Activated CD8-positive, alpha-beta T cell treated with anti-CD3 and anti-CD28 coated beads for 36 hours (primary cell): ENCODE measurements at places on chromosomes 11 and 22. TPM values are rescaled to one million over a fixed set of nuclear protein-coding genes. Genes with fewer than 3 reads are reported as not detected.

DNA sequence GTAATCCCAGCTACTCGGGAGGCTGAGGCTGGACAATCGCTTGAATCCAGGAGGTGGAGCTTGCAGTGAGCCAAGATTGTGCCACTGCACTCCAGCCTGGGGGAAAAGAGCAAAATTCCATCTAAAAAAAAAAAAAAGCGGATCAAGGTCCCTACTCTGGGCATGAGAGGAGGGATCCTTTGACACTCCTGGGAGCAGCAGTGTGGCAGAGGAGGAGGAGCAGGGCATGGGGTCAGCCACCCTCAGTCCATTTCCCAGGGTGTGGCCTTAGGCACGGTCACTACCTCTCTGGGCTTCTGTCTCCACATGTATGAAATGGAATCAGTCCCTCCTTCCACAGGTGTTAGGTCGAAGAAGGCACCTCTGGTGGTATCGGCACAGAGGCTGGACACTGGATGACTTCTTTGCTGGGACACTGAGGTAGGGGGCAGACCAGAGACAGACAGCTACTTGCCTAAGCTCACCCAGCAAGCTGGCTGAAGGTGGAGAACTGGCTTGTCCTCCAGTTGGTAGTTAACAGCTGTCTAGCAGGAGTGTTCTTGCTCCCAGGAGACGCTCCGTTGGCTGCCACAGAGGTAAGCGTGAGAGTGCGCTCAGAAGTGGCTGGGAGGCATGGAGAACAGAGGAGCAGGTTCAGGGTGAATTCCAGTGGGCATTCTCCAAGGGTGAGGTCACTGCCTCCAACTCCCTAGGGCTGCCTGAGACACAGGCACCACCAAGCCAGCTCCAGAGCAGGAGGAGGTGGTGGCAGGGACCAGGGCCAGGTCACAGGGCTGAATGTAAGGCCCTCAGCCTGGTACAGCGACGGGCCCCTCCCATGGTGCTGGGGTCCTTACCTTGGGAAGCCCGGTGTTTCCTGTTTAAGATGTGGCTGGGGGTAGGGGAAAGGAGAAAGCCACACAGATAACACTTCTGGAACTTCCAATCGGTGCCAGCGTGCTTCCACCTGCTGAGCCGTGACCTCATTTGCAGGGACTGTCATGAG lies 19.5 kb downstream of the TXN2 start:
- no peak overlapping the region for H3K27ac ChIP-seq
- no peak for DNase-seq
- H3K27me3 ChIP-seq: no peaks in the 10 kb centered on the region
- no peak overlapping the region for H3K4me3 ChIP-seq
- peaks cover 6% of the 10 kb centered on the region for H3K4me1 ChIP-seq
- H3K36me3 ChIP-seq: no peaks in the 10 kb centered on the region

Gene RFPL1
- total RNA-seq: not detected

Gene PAMR1
- total RNA-seq: not detected

Gene KCTD14
- 0.16 TPM for total RNA-seq

DNA sequence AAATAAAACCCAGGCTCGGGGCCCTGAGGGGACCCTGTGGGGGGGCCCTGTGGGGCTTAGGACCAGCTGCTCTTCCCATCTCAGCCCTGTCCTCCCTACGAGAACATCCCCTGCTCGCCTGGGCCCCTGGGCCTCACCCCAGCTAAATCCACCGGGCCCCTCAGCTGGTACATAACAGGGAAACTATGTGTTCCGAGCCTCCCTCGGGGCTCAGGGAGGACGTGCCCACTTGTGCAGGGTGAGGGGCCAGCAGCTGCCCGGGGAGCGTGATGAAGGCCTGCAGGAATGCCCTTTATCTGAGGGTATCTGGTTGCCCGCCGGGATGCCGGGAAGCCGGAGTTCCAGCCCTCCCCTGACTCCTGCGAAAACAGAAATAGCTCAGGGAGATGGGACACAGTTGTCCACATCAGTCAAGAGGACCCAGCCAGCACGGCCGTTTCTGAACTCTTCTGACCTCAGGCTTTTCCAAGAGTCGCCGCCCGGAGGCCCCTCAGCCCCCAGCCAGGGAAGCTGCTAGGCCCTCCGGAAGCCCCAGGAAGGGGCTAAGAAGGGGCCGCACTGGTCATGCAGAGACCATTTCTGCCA lies 20.6 kb downstream of the MRPL23 start:
- no peak overlapping the region for H3K4me3 ChIP-seq
- no peak for DNase-seq
- no peaks in the 10 kb centered on the region for H3K36me3 ChIP-seq
- no peaks in the 10 kb centered on the region for H3K27me3 ChIP-seq
- no peaks in the 10 kb centered on the region for H3K4me1 ChIP-seq
- H3K27ac ChIP-seq: no peak overlapping the region

Gene TECTA
- total RNA-seq: 0.41 TPM

- no peaks in the 10 kb centered on the region for H3K27me3 ChIP-seq
- H3K36me3 ChIP-seq: no peaks in the 10 kb centered on the region
- no peak for DNase-seq
- H3K27ac ChIP-seq: no peak overlapping the region
- H3K4me3 ChIP-seq: no peak overlapping the region
These were observed 14.5 kb downstream of the CSRP3 start for GRCh38 chr11:19187114-19187832.
